ENCODE measurements at places on chromosomes 6 and 20.

DNA sequence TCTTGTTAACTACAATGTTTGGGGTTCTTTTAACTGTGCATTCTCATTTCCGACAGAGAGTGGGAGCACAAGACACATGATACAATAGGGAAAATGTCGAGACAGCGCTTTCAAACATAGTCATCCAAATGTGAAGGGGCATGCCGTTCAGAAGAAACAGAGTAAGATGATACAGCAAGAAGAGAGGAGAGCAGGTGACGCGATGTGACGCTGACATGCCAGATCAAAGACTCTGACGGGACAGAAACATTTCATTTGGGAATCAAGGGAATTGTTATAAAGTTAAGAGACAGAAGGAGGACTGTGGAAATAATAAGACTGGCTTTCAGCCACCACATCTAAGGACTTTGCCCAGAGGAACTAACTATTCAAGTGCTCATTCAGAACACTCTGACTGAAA lies 117.4 kb downstream of the FAXC start:
- DNase-seq, result no peak

DNA sequence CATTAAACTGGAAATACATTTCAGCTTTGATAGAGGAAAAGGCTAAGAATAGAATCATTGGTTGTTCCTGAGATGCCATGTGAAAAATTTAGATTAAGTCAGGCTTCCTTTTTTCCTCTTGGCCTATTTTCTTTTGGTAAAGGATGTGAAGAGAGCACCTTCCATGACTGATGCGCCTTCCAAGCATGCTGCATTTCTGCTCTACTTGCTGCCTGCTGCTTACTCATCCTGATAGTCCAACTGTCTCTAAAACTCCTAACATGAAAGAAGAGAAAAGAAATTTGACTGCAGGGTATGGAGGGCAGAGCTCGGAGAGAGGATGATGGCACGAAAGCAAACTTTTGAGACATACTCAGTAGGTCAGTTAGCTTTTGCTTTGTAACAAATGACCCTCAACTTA lies 28.8 kb downstream of the SNAP25 start:
- no peak for DNase-seq

DNA sequence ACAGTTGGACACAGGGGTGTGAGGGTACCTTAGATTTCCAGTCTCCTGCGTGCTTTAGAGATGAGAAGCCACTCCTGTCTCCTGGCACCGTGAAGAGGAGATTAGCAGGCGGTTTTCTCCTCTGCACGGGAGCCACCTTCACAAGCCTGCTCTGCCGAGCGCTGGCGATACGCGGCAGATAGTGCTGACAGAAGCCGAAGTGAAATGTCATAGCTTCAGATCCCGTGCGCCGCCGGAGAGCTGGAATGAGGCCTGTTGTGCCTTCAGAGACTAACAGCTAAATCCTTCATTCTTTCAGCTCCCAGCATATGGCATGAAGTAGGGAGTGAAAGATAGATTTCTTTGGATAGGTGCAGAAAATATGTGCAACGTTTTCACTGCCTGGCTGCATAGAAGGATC lies 371.0 kb downstream of the TAF4 start:
- DNase-seq, result no peak

- DNase-seq, result no peak
Measured at GRCh38 chr6:35170166-35170565, 29.0 kb upstream of the TCP11 start.

- no peak for DNase-seq
Measured at GRCh38 chr20:63740070-63740626, 572 bp downstream of the SLC2A4RG start.

GRCh38 chr20:62999580-62999979 lies 7.2 kb downstream of the BHLHE23 start:
- DNase-seq, result no peak

All from stimulated activated CD4-positive, alpha-beta T cell treated with anti-CD3 and anti-CD28 coated beads, Interleukin-1b, Interleukin-23, amount 100 ng/mL, for 1 hour (primary cell).